ENCODE measurements at places on chromosomes 13 and 19.

GRCh38 chr13:111468037-111468959 lies 147.9 kb downstream of the TEX29 start:
- DNase-seq, result no peak

DNA sequence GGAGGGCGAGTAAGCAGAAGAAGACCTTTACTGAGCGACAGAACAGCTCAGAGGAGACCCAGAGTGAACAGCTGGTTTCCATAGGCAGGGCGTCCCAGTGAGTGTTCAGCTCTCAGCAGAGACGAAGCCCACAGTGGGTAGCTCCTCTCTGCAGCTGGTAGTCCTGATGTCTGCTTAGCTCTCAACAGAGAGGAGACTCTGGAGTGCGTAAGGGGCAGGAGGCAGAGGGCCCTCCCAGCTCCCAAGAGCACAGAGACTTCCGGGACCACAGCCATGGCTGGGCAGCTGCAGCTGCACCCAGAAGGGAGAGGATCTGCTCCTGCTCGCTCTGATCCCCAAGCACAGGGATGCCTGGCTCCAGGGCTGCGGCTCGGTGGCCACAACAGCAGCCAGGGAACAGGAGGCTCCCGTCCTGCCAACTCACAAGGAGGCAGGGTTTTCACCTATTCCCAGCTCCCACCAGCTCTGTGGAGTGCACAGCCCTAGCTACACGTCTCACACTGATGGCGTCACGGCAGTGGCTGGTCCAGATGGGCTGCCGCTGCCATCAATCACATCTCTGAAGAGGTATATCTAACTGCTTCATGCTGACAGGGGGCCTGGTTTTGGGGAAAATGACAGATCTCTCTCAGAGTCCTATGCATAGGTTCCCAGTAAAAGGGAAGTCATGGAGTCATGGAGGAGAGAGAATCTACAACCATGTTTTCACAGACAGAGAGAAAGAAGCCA lies 2660.1 kb upstream of the PCDH20 start:
- DNase-seq, result no peak

- no peak for DNase-seq
Measured at GRCh38 chr13:25920277-25920676, 131.5 kb downstream of the SHISA2 start.

DNA sequence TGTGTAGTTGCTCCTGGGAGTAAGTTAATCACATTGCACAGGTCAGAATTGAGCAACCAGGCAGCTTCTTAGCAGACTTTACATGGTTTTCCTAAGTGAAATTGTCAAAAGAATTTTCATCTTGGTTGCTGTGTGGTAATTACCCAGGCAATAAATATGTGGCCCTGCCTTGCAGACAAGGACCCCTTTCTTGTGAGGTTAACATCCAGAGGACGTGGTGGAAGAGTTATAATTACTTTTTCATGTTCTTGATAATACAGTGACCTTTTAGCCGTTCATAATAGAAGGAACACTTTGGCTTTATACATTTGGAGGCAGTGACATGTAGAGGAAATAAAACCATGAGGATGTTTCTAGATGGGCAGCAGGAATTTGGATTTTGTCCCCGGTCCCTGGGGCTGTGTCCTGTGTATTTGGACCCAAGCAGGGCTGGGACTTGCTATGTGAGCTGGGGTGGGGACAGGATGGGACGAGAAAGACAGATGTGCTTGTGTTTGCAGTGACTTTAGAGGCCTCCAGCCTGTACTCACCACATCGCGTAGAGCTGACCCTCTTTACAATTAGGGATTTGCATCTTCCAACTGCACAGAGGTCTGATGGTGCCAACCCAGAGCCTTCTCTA lies 156.2 kb downstream of the STK24 start:
- DNase-seq, result no peak

DNA sequence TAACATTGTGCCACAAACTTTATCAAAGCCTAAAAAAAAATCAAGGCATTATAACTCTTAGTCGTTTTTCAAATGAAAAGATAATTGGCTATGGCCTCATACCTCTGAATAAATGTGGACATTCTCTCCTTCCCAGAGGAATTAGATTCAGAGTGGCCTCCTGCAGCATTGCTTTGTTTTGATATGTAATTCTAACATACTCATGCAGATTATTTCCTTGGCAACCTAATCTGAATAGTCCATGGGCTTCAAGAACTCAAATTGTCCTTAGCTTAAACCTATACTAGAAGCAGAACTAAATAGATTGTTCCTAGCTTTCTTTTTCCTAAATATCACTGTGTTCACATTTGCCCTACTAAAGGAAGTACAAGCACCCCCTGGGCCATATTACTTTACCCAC lies 1146.9 kb downstream of the OLFM4 start:
- DNase-seq, result no peak

- peak; percentile 94 for DNase-seq
Measured at GRCh38 chr19:2186071-2186846, 22.5 kb downstream of the DOT1L start.

All from EL (cell line).